ENCODE measurements at places on chromosomes 13 and 19.

GRCh38 chr19:18839465-18840287 is 7.9 kb downstream of the UPF1 start:
- no peak for DNase-seq

GRCh38 chr13:33927315-33927714 is 109.4 kb downstream of the RFC3 start:
- DNase-seq: peak; percentile 57

DNA sequence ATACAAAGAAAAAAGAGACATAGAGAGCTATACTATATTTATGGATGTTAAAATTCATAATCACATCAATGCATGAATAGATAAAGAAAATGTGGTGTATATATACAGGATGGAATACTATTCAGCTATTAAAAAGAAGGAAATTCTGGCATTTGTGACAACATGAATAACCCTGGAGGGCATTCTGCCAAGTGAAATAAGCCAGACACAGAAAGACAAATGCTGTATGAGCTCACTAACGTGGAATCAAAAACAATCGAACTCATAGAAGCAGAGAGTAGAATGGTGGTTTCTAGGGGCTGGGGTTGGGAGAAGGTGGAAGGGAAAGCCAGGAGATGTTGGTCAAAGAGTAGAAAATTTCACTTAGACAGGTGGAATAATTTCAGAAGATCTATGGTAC is 24.0 kb downstream of the UTP14C start:
- no peak for DNase-seq

DNA sequence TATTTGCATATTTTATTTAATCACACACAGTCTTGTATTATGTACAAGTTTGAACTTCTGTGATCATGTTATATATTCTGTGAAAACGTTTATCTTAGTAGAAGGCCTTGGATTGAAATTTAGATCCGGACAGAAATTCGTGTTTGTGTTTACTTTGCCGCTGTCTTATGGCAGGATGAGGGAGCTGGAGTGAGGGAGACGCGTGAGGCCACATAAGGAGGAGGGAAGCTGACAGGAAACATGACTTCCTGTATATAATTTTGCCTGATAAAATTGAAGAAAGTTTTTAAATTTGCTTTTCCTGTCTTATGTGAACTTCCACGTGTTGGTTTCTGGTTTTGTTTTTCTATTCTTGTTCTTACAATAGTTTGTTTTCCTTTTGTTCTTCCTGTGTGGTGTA is 200.2 kb downstream of the MTUS2 start:
- no peak for DNase-seq

DNA sequence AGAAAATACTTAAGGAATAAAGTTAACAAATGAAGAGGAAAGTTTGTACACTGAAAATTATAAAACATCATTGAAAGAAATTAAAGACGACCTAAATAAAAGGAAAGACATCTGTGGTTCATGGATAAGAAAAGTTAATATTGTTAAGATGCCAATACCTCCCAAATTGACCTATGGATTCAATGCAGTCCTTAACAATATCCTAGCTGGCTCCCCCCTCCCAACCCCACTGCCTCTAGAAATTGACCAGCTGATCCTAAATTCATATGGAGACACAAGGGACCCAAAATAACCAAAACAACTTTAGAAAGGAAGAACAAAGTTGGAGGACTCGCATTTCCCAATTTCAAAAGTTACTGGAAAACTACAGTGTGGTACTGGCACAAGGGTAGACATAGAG is 28.3 kb downstream of the ZNF45 start:
- DNase-seq: no peak

Measured in AG08395 (cell line).